ENCODE measurements at places on chromosomes 1 and 21. TPM values are rescaled to one million over a fixed set of nuclear protein-coding genes. Genes with fewer than 3 reads are reported as not detected.

Gene CAMTA1
- polyA plus RNA-seq = 44.8 TPM

Gene NR0B2
- not detected for polyA plus RNA-seq

Gene TLCD4
- 17.4 TPM for polyA plus RNA-seq

Gene SH2D1B
- polyA plus RNA-seq = not detected

Gene FMOD
- polyA plus RNA-seq = 144 TPM

Gene ZBTB18
- 89.8 TPM for polyA plus RNA-seq

Gene EXTL2
- 32.8 TPM for polyA plus RNA-seq

Gene LDLRAD1
- not detected for polyA plus RNA-seq

Gene NOTCH2NLA
- polyA plus RNA-seq = 30.8 TPM

DNA sequence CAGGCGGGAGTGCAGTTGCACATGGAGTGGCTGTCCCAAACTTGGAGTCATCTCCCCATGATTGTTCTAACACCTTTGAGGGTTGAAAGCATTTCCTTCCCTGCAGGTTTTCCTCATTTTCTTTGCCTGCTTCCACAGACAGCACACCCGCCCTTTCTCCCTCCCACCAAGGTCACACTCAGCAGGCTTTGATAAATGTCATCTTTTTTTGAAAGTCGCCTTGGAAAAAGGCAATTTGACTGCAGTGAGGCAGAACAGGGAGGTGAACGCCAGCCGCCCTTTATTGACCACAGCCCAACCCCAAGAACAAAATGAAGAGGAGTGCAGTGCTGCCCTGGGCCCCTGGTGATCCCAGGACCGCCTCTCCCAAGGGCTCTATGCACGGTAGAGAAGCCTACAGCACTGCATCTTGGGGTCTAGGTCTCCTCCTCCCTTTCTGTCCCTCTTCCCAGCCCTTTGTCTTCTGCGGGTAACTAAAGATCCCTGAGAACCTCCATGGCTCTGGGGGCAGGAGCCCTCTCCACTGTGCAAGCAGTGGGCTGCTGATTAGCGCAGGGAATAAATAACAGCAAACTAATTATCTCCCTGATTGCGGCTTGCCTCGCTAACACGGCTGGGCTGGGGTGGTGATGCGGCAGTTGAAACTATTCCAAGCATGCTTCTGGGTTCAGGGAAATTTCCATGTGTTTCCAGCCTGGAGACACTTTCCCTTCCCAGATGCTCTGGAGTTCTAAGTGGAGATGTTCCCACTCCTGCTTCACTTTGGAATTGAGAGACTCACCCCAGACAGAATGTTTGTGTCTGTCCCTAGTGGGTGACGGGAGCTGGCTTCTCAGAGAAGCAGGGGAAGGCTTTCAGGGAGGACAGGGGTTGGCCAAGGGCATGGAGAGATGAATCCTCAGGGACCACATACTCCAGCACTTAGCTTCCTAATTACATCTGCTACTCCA is 11.8 kb upstream of the AMIGO1 start:
- DNase-seq = no peak

DNA sequence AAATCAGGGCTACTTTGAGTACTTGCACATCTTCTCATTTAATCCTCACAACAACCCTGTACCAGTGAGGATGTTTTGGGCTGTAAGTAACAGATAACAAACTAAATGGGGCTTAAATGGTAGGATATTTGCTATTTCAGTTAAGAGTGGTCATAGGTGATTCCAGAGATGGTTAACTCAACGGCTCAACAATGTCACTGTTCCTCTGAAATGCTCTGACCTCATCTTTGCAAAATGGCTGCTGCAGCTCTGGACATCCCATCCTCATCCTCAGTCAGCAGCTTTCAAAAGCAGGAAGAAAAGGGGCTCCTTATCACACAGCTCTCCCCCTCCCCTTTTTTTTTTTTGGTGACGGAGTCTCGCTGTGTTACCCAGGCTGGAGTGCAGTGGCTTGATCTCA is 1.5 kb downstream of the LDLRAD2 start:
- DNase-seq = no peak

DNA sequence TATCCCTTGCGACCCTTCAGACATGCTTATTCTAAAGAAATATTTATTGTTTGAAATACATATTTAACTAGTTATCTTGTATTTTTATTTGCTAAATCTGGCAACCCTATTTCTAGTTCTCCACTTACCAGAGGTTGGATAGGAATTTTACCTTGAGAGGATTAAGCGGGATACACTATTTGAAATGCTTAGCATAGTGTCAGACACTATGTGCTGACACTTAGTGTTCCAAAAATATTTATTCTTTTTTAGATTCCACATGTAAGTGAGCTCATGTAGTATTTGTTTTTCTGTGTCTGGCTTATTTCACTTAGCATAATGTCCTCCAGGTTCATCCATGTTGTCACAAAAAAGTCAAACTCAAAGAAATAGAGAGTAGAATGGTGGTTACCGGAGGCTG is 78.7 kb downstream of the NTMT2 start:
- DNase-seq = no peak

GRCh38 chr1:119314001-119314796 is 54.4 kb upstream of the HAO2 start:
- no peak for DNase-seq

GRCh38 chr1:2091611-2092604 is 41.7 kb downstream of the PRKCZ start:
- DNase-seq = no peak

GRCh38 chr1:208923946-208924720 is 659.4 kb upstream of the CAMK1G start:
- no peak for DNase-seq

- DNase-seq = peak; percentile 69
Observed at GRCh38 chr21:26788790-26789189, 56.4 kb downstream of the ADAMTS1 start.

DNA sequence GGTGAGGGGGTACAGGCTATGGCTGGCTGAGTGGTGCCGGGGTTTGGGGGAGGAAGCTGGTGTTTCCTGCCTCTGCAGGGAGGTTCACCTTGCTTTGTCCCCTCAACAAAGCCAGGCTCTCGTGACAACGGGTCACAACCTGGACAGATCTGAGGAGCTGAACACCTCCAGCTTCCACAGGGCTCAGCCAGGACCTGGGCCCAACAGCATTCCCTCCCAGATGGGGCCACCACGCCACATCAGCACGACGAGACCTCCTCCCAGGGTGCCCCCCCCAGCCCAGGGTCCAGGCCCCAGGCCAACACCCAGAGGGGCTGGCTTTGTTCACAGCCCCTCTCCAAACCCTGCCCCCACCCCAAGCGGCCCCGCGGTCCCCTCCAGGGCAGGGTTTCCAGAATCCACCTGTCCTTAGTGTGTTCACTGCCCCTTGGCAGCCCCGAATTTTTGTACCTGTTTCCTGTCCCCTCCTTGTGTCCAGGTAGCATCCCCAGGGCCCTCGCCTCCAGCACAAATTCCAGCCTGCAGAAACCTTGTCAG is 34.7 kb downstream of the UBE2G2 start:
- no peak for DNase-seq

DNA sequence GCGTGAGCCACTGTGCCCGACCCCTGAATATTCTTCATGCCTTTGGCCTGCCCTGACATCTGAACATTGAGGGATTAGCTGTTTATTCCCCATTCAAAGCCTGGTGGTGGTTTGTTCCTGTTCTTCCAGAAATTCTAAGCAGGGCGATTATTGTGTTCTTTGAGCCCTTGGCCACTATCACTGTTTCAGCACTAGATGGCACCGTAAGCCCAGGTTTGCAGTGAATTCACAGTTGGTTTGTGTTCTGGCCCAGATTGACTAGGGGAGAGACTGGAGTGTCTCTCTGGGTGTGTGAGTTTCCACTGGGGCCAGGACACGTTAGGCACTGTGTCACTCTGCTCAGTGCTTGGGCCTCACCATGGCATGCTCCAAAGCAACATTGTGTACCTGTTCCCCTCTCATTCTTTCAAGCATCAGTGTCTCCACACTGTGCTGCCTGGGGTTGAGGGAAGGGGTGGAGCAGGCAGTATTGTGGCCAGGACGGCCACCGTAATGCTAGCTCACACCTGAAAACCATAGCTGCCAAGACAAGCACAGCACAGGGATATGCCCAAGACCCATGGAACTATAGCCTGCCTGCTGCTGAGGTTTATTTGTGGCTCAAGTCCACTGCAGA is 52.7 kb downstream of the PKN2 start:
- DNase-seq = no peak

DNA sequence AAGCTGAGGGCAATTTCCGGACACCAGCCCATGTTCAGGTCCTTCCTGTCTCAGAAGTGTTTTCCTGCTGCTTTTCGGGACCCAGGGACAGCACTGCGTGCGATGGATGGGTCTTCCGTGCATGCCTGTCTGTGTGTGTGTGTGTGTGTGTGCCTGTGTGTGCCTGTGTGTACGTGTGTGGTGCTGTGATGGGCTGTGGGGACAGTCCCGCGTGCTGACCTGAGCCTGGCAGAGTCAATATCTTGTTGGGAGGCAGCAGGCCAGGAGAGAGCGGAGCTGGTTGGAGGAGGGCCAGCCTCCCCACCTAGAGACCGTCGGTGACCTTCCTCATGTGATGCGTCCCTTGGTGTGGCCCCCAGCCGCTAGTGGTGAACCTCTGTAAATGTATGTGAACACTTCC is 13.7 kb downstream of the SKI start:
- DNase-seq = no peak

DNA sequence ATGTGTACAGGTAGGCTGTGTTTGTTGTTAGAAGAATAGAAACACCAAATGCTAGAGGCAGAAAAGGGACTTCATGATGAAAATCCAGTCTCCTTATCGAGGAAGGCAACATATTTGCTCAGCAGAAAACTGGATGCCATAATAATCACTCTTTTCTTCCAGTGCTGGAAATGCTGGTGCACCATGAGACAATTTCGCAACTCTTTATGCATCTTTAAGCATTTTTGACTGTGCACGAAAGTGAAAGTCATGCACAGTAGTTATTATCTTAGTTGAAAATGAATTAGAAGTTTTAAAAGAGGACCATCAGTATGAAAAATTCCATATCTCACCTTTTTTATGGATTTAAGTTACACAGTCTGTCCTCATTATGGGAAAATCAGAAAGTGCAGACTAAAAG is 29.1 kb downstream of the SMYD2 start:
- no peak for DNase-seq

DNA sequence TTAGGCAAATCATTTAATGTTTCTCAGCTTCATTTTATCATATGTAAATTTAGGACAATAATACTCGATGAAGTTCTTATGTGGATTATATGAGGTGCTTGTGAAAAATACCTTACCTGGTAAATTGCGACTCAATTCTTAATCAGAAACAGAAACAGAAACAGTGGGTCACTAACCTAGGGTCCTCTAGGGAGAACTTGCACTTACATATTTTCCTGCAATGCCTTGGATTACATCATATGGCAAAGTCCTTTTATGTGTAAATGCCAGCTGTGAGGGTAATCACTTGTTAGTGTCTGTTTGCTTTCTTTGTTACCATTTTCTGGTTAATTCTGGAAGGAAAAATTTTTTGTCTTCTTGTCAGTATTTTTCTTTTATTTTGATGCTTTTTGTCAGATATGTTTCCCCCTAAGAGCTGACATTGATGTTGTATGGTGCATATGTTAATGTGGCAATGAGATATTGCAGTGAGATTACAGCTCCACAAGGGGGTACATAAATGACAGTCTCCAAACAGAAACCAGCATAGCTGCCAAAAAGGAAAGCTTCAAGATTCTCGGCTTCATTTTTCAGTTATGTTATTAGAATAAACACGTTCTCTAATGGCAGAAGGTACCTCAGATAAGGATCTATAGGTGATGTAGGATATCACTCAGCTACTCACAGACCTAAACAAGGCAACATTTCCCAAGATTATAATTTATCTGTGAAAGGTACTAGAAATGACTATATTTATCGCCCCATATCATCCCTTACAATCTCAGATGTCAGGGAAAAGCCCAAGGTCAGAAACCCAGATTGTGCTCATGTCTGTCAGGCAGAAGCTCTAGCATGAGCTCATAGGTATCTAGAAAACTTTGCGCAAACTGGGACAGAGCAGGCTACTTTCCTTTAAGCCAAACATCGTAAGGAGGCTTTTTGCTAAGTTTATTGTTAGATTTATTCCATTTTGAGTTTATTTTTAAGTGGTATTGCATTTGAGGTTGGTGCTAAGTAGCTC is 119.9 kb downstream of the FASLG start:
- no peak for DNase-seq

- DNase-seq = no peak
Observed at GRCh38 chr1:246534114-246534513, 27.0 kb upstream of the SMYD3 start.

DNA sequence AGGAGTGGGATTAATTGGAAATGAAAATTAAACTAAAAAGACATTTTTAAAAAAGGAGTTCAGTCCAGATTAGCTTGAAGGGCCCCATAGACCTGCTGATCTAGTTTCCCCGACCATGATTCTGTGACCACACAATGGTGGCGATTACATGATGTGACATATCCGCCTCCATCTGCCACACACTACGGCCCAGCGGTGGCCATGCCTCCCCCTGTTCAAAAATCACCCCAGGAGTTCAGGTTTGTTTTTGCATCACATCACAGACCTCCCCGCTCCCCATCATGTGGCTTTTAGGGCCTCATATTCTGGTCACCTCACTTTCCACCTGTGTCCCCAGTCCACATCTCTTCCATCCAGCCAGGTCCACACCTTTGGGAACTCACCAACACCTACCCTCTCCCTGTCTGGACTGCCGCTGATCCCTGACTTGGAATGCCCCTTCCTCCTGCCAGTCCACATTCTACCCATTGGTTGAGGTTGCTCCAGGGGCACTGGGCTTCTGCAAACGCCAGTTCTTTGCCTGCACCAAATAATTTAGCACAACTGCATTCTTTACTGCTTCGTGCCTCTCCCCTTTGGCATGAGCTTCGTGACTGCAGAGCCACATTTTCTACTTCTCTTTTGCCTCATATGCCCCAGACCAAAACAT is 38.9 kb downstream of the CD247 start:
- no peak for DNase-seq

- no peak for DNase-seq
Observed at GRCh38 chr1:16315437-16315836, 36.8 kb downstream of the FBXO42 start.

DNA sequence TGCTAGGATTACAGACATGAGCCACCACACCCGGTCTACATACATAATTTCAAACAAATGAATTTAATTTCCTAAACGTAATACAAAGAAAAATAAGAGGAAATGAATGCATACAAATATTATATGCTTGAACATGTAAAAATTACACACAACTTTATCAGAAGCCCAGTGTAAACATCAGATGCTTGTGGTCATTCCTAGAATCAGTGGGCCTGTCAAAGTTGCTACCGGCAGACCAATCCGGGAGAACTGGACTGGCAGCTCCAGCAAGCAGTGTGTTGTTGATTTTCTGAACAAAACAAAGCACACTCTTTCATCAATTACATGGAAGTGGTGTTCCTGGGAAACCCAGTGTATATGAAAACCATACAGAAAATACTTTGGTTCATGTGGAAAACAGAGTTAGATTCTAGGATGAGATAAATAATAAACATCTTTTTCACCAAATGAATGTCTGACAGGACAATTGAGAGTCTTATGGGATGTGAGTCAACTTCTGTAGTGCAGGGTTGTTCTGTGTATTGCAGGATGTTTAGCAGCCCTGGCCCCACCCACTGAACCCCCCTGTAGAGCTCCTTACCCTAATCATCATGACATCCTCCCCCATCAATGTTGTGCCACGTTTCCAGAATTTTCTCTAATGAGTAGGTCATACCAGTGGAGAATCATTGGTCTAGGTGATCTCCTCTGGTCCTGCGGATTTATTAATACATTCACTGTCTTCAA is 33.8 kb downstream of the MFSD2A start:
- no peak for DNase-seq
